ENCODE measurements at places on chromosomes 12 and 14.

GRCh38 chr14:41302776-41303175, 303.9 kb upstream of the LRFN5 start:
- DNase-seq: no peak

DNA sequence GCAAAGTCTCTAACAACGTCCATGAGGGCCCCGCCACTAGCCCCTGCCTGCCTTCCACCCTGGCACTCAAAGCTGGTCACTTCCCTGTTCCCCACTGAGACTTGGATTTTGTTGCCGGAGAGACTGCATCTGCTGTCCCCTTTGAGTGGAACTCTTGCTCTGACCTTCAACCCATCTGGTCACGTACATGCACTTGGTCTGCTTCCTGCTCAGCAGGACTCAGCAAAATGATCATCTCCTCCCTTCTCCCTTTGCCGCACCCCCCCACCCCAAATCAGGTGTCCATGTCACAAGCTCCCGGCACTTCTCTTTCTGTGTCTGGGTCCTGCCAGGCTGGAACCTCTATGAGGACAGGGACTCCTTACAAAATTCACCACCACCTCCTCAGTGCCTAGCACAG, 180.9 kb downstream of the CHST11 start:
- DNase-seq: no peak

GRCh38 chr12:128316973-128317526, 50.1 kb downstream of the TMEM132C start:
- peak; percentile 1 for DNase-seq

DNA sequence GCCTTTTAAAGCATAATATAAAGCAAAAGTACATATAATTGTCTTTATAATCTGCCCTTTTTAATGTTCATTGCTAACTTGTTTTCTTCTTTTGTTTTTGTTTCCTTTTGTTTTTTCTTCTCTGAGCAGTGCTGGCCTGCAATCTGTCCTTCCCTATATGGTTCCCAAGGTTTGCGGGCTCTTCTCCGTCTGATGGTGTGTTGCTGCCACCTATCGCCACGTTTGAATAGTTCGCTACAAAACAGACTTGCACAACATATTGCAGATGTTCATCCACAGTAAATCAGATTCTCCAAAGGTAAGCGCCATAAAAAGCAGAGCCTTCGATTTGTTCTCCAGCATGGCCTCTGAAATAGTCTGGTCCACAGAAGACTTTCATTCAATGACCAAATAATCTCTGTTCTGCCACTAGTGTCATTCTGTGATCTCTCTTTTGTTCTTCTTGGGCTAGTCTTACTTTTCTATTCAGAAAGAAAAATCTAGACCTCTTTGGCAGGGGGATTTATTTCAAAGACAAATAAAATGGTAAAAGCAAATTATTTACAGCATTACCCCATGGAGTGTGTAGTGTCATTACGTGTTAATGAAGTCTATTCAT, 33.5 kb downstream of the C12orf50 start:
- peak; percentile 70 for DNase-seq

DNA sequence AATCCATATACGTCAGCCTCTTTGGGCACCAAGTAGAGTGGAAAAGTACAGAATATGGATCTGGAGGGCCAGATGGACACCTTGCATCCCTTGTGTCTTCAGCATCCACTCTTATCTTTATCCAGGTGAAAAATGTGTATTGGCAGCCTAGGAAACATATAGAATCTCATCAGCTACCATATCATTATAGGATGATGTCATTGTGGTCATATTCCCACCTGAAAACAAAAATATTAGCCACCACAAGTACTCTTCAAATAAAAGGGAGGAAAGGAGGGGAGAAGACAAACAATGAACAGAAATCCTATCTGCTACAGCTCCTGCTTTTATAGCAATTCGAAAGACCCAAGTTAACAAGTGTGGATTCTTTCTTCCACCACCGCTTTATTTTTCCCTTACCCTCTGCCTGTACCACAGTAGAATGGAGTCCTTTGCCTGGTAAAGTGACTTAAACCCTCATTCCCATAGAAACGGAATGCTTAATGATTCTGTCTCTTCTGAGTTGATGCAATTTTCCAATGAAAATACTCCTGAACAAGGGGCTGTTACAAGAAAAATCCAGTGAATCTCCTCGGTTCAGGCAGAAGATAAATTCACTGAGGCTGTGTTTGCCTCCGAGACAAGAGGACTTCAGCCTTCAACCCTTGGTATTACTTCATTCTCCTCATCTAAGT, 13.8 kb upstream of the IL26 start:
- DNase-seq: no peak

DNA sequence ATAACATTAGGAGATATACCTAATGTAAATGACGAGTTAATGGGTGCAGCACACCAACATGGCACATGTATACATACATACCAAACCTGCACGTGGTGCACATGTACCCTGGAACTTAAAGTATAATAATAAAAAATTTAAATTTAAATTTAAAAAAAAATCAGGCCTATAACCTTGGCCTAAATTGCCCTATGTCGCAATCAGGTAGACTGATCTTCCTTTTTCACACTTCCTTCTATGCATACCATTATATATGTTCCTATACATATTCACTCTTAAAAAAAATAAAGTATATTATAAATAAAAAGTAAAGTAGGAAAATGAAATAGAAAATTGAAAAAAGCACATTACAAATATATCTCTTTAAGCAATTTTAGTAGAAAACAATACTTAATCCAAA, 117.7 kb upstream of the GARIN2 start:
- DNase-seq: peak; percentile 7

- peak; percentile 65 for DNase-seq
Measured at GRCh38 chr12:14810953-14811483, 3.0 kb downstream of the SMCO3 start.

GRCh38 chr14:98976271-98976670, 295.7 kb downstream of the BCL11B start:
- DNase-seq: no peak

GRCh38 chr12:82721726-82722125, 35.0 kb downstream of the TMTC2 start:
- DNase-seq: no peak

Measured in hematopoietic multipotent progenitor cell treated with erythropoietin and hydrocortisone succinate and interleukin-3 and kit ligand, for 6 days (in vitro differentiated cells).